ENCODE measurements at places on chromosomes 1 and 21.

DNA sequence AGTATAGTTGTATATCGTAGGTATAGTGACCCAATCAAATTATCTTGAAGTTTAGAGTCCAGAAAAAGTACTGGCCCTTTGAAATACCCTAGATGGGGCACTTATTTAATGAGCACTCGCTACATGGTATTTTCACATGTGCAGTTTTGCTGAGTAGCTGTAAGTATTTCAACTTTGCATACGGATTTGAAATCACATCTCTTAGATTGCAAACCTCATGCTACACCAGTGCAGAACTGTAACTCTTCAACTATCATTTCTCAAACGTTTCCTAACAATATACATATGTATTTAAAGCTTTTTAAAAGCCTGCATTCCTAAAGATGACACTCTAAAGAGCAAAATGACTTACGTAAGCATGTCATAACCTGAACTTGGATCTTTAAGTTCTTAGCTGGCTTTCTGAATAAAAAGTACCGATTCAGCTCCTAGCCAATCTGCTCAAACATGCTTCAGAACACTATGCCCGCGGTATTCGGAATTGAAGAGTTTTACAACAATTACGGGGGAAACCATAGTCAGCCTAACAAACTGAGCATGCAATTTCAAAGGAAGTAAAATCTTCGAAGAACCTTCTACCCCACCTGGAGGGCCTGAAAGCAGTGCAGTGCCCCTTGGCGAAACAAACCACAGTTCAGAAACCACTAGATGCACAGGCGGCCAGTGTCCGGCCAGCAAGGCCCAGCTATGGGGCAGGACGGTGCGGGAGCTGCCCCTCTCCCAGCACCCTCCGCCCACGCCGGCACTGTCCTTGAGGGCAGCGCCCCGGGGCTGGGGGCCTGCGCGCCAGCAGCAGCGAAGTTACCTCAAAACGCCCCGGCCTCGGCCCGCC is 863 bp downstream of the FH start:
- no peak for DNase-seq

GRCh38 chr1:226863446-226863845 is 7.0 kb upstream of the PSEN2 start:
- no peak for DNase-seq

DNA sequence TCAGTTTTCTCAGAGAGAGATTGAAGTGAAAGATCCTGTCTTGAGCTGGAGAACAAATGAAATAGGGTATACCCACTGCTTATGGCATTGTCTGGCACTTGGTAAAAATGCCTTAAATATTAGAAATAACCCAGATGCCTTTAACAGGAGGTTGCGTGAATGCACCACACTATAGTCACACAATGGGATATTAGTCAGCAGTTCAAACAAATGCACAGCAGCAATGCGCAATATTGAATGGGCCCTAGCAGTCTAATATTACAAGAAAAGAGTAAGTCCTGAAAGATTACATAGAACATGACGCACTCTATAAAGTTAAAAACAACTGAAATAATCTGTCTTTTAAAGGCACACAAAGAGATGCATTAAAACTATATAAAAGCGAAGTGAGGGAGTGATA is 161.1 kb downstream of the EDEM3 start:
- no peak for DNase-seq

DNA sequence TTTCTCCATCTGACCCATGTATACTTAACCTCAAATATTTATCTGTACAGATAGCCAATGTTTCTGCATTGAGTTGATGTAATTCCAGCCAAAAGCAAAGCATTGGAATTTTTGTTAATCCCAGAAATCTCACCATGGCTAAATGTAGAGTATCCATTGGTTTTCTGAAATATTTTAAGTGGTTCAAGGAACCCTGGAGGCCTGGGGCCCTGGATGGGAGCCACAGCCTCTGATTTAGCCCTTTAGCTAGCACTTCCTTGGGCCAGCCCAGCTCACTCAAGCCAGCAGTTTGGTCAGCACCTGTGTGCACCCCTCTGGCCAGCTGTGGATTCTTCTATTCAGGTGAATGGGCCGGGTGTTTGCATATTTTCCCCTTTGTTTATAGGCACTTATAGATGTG is 18.8 kb upstream of the EPS8L3 start:
- DNase-seq: no peak

DNA sequence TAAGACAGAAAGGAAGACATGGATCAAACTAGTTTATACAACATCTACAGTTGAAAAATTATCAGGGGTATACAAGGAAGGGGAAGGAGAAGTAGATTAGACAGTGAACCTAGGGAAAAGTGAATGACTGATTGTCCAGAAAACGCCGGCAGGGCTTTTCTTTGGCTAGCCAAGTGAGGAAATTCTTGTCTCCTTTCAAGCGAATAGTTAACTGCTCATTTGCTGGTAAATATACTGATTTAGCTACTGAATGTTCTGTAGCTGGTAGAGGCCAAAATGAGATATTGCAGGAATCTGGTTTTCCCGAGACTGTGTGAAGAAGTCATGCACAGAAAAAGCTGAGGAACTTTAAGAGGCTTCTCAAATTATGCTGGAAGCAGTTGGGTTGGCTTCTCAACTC is 128.5 kb upstream of the ZNHIT6 start:
- DNase-seq: no peak

DNA sequence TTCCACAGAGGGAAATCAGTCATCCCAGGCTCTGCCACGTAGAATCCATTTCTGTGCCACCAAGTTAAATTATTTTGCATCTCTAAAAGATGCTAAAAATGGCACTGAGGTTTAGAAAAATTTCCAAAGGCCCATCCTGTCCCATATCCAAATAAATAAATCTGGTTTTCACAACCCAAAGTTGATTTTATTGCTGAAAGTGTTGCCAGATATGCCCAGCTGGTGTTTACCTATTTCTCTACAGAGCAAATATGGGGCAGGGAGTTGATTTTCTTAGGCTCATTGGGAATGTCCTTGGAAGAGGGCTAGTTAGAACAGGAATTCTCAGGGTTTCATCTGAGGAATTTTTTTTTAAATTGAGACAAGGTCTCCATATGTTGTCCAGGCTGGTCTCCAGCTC is 19.0 kb downstream of the MAP1LC3C start:
- DNase-seq: no peak

- DNase-seq: no peak
These were observed 86.0 kb downstream of the NCAM2 start for GRCh38 chr21:21084179-21084578.

DNA sequence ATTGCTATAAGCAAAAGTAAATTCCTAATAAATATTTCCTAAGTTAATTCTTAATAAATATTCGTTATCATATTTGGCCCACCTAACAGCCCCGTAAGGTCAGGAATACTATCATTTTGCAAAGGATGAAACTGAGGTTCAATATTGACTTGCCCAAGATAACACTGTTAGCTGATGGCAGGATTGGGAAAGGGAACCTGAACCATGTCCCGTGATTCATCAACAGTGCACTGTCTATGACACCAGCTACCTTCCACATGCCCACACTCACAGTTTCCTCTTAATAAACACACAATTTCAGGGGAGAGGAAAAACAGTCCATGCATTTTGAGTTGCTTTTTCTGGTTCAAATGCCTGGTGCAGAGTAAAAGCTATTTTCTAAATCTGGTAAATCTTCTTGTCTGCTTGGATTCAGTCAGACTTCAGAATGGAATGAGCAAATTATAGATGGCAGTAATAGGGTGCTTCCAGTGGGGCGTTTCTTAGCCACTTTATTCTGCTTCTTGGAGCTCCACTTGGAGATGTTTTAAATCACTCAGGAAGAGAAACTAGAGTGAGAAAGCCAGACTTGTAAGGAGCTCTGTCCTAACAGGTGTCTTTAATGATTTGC is 354.6 kb downstream of the PDE4B start:
- DNase-seq: no peak

DNA sequence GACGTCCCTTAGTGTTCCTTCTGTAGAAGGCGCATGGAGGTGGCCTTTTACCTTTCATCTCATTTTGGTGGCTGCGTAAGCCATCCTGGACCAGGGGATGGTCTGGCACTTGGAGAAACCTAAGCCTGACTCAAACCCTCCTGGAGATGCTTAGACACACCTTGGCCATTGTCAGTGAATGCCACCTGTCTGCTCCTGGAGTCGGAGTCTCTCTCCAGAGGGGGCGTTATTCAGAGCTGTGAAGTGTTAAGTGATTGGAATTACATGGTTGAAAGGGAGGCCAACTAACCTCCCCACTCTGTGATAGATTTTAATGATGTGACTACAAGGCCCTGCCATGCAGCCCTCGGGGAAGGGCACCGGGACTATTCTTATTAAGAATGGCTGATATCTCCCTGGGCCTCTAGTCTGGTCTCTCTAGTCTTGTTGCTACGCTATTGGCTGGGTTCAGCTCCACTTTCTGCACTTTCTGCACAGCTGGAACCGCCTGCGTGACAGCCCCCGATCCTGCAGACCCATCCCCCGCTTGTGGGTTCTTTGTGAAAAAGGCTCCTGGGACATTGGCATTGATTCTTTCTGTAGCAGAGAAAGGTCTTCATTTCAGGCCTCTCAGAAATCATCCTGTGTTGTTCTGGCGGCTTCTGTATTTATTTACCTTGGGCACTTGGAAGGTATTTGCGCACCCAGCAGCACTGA is 4.2 kb downstream of the RASSF5 start:
- DNase-seq: no peak

GRCh38 chr21:41319273-41319672 is 2.7 kb downstream of the FAM3B start:
- no peak for DNase-seq

- peak; percentile 96 for DNase-seq
These were observed at the start of gene C1orf52 for GRCh38 chr1:85259118-85259911. C1orf52 (minus strand) TSS chr1:85259662; CDS start chr1:85259633, 29 bp downstream.

DNA sequence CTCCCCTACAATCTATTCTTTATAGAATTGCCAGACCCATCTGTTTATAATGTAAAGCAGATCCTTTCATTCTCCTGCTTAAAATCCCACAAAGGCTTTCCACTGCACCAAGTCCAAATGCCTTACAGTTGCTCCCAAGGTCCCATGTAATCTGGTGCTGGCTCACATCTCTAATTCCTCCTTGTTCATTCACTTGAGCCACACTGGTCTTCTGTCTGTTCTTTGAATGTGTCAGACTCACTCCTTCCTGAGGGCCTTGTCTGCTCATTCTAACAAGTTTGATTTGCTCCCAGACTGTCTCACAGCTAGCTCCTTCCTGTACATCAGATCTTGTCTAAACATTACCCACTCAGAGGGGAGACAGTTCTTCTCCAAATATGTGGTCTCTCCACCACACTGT is 38.9 kb downstream of the ALG14 start:
- no peak for DNase-seq

DNA sequence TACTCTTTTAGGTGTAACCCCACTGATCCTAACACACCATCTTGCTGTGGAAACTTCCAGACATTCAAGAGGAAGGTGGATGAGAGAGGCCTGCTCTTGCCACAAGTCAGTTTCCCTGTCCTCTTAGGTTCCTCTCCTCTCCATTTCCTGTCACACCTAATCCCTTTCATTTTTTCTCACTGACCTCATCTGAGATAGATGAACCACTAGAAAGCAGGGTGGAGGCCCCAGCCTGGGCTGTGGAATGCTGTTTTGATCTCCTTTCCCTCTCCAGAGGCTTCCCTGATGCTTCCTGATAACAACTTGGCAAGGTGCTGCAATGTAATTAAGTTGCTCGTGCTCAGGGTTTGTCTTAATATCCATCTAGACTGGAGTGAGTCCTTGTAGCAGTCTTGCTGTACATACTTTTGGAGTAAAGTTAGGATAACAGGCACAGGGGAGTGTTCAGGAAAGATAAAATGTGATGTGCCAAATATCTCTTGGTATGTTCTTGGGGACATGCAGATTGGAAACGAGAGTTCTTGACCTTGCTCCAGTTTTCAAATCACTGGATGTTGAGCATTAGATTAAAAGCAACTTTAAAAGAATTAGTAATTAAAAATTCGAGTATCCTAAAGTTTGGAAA is 11.2 kb downstream of the LRRC42 start:
- no peak for DNase-seq

DNA sequence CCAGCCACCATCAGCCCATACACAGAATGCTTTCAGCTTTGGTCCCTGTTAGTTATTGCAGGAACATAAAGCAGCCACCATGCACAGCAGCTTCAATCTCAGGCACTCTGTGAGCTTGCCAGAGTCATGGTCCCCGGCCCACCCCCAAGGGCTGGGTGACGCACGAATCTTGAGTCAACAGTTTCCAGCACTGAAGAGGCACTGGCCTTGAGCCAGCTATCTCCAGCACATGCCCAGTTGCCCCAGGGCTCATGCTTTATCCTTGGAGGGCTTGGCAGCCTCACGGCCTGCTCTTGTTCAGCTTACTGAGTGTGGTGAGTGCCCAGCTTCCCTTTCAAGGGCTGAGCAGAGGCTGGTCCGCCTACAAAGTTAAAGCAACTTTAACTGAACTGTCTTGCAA is 200.7 kb upstream of the RAB4A start:
- peak; percentile 90 for DNase-seq

GRCh38 chr1:153543736-153544135 is 1.9 kb downstream of the S100A4 start:
- DNase-seq: no peak

- DNase-seq: peak; percentile 10
These were observed 1.7 kb downstream of the PERM1 start for GRCh38 chr1:980137-980571.

- DNase-seq: no peak
These were observed 45.7 kb downstream of the NTPCR start for GRCh38 chr1:232996143-232996542.

DNA sequence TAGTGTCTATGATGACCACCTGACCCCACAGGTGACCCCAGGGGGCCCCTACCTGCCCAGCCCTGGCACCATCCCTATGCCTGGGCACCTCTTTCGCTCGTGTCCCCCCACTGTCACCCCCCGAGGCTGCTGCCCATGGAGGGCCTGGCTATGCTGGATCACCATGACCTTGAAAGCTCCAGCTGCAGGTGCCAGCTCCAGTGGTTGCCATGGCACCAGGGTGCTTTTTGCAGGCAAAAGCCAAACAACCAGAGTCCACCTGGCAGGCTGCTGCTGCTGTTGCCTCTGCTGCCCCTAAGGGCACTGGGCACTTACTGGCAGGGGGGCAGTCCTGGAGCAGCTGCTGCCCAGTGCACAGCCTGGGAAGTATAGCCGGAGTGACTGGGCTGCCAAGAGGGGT is 21.7 kb downstream of the ETNK2 start:
- peak; percentile 98 for DNase-seq

- no peak for DNase-seq
These were observed 28.0 kb downstream of the RASAL2 start for GRCh38 chr1:178121883-178122282.

All from body of pancreas (tissue), 4 donors.